ENCODE measurements at places on chromosomes 6 and 20.

GRCh38 chr6:35553315-35553714, 40.6 kb upstream of the TULP1 start:
- DNase-seq = no peak

GRCh38 chr6:68400396-68400795, 234.7 kb upstream of the ADGRB3 start:
- no peak for DNase-seq

- DNase-seq = no peak
These were observed 41.2 kb downstream of the EIF2S2 start for GRCh38 chr20:34070859-34071258.

- DNase-seq = peak; percentile 51
These were observed 12.3 kb downstream of the HMGN4 start for GRCh38 chr6:26550250-26550993.

DNA sequence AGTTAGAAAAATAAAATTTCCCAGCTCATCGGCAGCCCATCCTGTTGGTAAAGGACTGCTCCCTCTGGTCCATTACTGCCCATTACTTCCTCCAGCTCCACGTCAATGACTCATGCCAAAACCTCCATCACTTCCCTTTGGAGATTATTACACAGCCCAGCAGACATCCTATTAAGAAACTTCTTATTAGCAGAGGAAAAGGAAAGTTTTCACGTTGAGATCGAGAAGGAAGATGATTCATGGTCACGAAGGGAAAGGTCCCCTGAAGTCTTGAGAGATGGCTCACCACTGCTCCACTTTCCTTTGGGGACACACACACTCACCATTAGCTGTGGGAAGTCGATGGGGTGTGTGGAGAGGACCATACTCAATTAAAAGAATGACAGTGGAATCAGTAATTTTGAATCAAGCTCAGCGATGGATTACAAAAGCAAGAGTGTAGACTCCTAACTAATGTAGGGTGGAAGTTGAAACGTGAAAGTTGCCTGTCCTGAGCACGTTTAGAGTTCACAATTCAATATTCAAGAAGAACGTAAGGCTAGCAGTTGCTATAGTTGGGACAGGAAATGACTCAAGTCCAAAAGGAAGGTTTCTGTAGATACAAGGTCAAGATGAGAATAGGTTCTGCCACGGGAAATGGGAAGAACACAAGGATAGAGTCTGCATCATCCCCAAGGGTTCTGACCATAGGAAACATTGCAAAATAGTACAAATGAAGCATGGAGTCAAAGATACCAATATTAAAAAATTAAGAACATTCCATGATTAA, 21.6 kb downstream of the SASH1 start:
- no peak for DNase-seq

DNA sequence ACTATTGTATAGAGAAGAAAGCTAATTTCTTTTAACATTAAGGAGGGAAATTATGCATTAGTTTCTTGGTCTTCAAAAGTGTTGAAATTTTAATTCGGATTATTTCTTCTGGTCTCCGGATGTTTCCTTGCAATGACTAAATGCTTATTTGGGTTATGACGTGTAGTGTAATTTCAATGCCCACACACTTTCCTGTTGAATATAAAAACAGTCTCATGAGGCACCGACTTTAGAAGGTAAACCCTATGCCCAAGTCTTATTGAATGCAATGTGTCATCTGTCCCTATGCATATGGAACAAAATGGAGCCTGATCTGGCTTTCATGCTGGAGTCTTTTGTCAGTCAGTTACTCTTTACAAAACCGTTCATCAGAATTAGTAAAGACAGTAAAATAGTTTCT, 17.7 kb downstream of the GJA1 start:
- DNase-seq = no peak

DNA sequence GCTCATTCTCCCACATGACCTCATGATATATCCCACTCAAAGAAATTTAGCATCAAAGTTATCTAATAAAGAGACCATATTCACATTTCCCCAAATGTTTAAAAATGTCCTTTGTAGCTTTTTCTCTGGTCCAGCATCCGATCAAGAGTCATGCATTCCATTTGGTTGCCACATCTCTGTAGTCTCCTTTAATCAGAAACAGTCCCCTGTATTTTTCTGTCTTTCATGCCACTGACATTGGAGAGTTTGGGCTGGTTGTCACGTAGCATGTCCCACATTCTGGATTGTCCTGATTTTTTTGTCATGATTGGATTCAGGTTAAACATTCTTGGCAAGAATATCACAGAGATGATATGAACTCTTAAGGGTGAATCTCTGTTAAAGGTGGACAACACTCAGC, 55.7 kb downstream of the SNX5 start:
- no peak for DNase-seq

DNA sequence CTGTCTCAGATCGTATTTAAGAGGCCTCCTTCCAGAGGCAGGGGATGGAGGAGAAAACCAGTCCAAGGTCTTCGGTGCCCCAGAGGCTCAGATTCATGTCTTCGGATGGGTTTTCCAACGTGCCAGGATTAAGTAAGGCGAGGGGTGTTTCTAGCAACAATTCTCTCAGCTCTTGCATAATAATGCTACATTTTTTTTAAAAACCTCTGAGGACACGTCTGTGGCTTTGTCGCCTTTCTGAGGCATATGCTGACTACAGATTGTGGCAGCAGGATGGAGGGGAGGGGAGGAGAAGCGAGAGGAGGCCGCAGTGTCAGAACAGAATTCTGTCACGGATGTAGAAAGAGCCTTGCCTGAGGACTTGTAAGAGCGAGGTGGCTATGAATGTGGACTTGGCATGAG, 17.7 kb upstream of the CCDC167 start:
- peak; percentile 82 for DNase-seq
